ENCODE measurements at places on chromosomes 2 and 18.

GRCh38 chr2:45855374-45855773 lies 203.9 kb downstream of the PRKCE start:
- DNase-seq: no peak

- no peak for DNase-seq
Measured at GRCh38 chr2:43190311-43191052, 35.9 kb downstream of the ZFP36L2 start.

GRCh38 chr2:236175548-236176150 lies 7.5 kb upstream of the GBX2 start:
- DNase-seq: peak; percentile 43

GRCh38 chr2:159045545-159046454 lies 77.4 kb downstream of the TANC1 start:
- DNase-seq: no peak

DNA sequence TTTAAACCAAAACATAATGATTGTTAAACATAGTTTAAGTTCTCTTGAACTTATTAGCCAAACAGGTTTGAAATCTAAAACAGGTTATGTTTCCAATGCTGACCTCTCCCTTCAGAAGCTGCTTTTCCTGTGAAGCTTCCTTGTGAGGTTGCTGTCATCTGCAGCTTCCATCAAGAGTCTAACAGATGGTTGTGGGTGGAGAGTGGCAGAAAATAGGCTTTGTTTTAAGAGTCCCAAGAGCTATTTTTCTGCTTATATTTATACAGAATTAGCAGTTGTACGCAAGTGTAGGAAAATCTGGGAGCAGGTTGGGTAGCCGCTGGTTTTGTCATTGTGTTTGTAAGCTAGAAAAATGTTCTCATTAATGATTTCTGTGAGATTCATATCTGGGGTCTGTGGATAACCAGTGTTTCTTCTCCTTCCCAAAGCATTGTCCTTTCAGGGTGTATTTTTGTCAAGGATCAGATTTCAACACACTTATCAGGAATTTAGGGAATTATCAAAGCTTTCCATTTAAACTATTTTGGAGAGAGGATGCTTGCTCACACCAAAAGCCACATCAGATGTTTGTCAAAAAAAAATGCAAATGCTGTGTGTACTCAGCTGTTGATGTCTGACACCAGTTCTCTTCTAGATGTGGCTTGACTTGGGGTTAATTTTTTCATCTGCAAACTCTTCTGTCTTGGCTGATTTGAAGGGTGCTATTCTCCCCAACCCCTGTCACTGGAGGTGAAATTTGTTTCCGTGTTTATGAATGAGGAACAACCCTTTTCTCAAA lies 78.1 kb upstream of the KIF5C start:
- DNase-seq: no peak

DNA sequence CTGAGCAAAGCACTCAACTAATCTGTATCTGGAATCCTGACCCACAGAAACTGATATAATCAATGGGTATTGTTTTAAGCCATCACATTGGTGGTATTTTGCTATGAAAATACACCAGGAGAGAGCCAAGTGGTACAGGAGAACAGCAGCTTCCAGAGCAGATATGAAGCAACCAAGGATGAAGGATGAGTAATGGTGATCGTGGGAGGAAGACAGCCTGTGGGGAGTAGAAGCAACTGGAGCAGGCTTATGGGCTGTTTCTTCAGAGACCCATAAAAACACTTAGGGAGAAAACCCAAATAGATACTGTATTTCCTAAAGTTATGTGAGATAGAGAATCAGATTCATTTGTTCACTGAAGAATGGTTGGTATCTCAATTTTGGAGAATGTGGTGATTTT lies 330.8 kb downstream of the NUP35 start:
- DNase-seq: no peak

DNA sequence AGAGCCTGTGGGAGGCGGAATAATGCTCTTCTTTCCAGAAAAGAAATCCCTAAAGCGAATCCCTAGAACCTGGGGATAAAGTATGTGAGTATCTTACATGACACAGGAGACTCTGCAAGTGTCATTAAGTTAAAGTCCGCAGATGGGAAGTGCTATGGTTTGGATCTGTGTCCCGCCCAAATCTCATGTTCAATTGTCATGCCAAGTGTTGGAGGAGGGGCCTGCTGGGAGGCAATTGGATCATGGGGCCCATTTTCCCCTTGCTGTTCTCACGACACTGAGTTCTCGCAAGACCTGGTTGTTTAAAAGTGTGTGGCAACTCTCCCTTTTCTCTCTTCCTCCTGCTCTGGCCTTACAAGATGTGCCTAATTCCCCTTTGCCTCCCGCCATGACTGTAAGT lies 207.8 kb downstream of the MYT1L start:
- no peak for DNase-seq

- DNase-seq: no peak
Measured at GRCh38 chr18:69866212-69866611, 81.5 kb downstream of the CD226 start.

DNA sequence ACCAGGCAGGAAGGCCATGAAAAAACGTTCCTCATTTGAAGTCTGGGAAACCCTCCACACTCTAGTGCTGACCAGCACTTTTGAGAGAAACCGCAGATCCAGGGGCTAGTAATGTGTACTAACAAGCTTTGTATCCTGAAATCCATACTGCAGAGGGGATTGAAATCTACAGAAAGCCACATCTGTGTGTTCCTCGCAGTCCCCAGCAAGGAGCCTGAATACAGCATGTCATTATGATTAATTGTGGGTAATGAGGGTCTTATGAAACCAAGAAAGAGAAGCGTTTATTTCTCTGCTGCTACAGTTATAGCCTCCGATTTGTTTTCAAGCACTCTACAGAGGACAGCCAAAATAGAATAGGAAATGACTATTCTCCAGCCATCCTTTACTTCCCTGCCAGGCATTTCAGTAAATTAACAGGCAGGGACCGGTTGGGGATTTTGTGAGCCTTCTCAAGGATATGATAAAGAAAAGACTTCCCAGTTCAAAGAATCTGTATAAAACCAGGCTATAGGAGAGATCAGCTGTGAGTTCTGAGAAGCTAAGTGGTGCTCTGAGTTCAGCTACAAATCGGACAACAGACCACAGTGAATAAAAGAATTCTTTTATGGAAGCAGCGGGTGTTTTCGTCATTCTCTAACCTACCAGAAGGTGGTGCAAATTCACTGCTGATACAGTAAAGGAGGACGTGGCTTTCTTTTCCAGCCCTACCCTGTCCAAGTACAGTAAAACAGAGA lies 133.4 kb downstream of the INSIG2 start:
- DNase-seq: no peak

GRCh38 chr2:74575320-74575719 lies 20.8 kb downstream of the DOK1 start:
- no peak for DNase-seq

GRCh38 chr2:14255135-14255820 lies 377.2 kb upstream of the LRATD1 start:
- no peak for DNase-seq

GRCh38 chr2:43273529-43273928 lies 47.1 kb upstream of the ZFP36L2 start:
- DNase-seq: no peak

DNA sequence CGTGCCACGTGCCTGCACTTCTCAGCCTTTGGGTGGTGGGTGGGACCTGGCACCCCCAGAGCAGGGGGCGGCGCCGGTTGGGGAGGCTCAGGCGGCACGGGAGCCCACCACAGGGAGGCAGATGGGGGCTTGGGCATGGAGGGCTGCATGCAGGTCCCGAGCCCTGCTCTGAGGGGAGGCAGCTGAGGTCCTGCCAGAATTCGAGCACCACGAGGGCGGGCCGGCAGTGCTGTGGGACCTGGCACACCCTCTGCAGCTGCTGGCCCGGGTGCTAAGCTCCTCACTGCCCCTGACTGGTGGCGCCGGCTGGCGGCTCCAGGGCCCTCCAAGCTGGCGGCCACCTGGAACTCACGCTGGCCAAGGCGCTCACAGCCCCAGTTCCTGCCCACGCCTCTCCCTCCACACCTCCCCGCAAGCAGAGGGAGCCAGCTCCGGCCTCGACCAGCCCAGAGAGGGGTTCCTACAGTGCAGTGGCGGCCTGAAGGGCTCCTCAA lies 1176.8 kb upstream of the GYPC start:
- no peak for DNase-seq

- no peak for DNase-seq
Measured at GRCh38 chr2:226267516-226268289, 531.9 kb downstream of the IRS1 start.

- no peak for DNase-seq
Measured at GRCh38 chr18:30277676-30278075, 764.9 kb downstream of the DSC3 start.

GRCh38 chr2:195037045-195037444 lies 620.0 kb upstream of the SLC39A10 start:
- DNase-seq: no peak

DNA sequence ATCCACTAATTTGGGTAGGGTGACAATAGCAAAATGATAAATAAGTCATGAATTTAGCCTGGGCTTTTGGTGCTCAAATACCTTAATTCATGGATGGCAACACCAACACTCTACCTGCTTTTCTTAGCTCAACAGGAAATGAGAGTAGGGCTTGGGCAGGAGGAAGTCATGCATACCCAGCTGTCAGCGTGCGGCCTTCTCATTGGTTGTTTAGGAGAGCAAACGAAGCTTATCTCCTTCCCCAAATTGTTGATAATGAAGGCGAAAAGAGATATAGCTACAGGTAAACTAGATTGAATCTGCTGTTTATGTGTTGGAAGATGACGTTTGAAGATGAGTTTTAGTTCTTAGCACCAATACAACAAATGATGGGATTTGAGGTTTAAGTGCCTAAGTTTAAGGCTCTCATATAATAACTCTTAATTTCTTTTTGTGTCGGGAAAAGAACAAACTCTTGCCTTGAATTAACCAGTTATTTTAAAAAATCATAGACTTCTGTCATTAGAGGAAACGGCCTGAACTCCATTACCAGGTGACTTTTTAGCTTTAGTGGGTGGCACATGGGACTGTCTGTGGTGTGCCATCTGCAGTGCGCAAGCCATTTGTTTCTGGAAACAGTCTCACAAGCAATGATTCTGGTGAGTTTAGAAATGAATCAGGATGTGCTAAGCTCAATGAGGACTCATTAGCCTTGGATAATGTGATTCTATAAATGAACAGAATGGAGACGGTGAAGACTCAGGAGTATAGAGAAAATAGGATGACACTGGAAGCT lies 19.8 kb downstream of the MAP4K4 start:
- no peak for DNase-seq

- DNase-seq: no peak
Measured at GRCh38 chr18:3454365-3455089, 4.6 kb downstream of the TGIF1 start.

DNA sequence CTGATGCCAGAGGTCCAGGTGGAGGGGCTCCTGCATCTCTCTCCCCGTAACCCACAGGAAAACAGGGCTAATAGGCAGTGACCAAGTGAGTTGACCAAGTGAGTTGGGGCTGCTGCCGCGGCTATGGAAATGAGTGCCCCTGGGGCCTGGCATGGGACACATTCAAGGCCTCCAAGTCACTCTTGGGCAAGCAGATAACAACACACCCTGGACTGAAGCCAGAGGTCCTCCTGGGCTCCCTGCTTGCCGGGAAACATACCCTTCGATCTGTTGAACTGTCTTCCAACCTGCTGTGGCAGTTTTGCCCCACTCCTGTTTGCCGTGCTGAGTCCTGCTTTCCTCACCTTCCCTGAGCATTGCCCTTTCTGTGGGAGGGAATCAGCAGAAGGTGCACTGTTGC lies 89.2 kb downstream of the LIPG start:
- no peak for DNase-seq

DNA sequence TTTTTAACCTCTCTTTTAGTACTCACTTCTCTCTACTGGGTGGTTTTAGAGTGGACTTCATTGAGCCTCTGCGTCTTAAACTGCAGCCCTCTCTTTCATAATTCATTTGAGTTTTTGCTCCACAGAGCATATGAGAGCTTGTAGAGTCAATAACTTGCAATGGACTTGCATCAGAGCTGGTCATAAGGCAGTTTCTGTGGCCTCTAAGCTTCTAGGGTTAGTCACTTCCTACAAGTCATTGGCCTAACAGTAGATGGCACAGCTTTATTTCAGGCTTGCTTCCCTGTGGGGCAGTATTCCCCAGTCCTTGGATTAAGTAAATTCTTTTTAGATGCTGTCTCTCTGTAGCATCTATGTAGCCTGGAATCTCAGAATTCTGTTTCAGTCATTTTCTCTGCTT lies 1435.7 kb downstream of the LRP1B start:
- no peak for DNase-seq

- no peak for DNase-seq
Measured at GRCh38 chr18:58188996-58189395, 145.0 kb downstream of the NEDD4L start.

GRCh38 chr2:162277381-162277780 lies 34.1 kb upstream of the FAP start:
- DNase-seq: no peak

- no peak for DNase-seq
Measured at GRCh38 chr18:56038171-56039030, 450.4 kb upstream of the TCF4 start.

DNA sequence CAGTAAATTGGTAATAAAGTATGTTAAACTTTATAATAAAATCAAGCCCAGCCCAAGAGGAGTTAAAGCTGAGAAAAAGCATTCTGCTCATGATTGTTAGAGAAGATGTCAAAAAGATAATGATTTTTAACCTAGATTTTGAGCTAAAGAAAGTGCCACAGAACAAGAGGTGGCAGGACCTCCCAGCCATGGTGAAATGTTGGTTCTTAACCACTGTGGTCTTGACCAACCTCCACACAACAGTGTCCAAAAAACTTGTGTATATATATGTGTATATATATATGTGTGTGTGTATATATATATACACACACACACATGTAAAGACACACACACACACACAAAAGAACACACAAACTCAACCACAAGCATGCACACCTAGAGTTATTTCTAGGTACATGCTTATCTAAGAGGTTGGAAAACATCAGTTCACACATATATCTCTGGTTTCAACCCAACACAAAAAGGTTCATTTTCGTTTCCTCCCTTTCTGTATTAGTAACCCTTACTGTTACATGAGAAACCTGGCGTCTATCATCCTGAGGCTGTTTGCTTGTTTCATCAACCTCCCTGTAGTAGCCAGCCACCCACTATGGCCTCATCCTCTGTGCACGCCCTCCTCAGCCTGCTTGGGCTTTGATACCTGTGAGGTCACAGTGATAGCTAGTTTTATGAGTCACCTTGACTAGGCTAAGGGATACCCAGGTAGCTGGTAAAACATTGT lies 631.8 kb upstream of the ID2 start:
- DNase-seq: no peak
